ENCODE measurements at places on chromosomes 1 and 21.
A peak's percentile ranks its signal among the peaks of the same experiment; 100 is the strongest.

DNA sequence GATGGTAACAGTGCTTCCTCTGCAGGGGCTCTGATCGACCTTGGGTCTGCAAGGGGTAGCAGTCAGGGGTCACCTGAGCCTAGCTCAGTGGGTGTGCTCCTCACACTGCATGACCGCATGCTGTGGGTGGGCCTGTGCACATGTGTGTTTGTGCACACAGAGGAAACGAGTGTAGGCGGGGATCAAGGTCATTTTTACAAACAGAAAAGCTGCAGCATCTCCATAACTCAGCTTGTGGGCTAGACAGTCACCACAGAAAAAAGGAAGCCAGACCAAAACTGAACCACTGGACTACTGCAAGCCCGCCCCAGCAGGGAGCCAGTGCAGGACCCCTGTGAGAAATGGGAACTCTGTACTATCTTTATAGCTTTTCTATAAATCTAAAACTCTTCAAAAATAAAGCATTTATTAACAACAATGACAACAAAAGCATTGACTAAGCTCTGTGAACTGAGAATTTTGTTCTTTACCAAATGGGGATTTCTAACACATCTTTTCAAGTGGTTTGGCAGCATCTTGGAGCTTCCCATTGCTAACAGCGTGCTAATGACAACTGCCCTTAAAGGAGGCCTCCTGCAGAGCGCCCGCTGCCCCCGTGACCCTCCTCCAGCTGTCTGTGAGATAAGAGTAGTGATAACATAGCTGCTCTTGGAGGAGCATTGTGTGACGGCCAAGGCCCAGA is 19.9 kb upstream of the NEK2 start:
- no peak for DNase-seq

- no peak for DNase-seq
Observed at GRCh38 chr1:189496768-189497167, 980.9 kb downstream of the BRINP3 start.

DNA sequence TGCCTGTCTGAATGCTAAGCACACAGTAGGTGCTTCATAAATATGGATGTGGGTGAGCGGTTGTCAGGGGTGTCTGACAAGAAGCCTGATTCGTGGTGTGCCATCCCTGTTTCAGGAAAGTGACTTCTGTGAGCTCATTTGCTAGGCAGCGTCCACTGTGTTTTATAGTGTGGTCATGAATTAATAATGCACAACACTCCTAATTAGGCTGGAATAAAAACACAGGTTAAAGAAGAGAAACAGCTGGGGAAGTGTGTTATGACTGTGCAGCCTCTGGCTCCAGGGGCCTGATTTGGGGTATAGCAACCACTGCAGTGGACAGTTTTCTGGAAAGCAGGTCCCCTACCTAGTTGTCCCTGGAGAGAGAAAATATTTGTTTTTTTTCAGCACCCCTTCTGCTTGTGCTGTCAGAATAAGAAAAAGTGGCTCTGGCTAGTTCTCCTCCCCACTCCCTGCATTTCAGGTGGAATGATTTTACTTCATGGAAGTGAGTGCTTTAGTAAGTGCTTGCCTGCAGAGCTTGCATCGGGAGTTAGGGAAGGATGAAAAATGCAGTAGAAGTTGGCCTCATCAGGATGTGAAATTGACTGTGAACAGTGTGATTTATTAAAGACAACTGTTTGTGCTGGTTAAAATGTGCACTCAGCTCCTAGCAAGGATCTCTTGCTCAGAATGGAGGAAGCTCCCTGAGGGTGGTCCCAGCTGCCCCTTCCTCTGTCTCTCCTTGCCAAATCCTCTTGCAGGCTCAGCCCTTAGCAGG is 333.8 kb downstream of the HHAT start:
- DNase-seq, result peak; percentile 20

DNA sequence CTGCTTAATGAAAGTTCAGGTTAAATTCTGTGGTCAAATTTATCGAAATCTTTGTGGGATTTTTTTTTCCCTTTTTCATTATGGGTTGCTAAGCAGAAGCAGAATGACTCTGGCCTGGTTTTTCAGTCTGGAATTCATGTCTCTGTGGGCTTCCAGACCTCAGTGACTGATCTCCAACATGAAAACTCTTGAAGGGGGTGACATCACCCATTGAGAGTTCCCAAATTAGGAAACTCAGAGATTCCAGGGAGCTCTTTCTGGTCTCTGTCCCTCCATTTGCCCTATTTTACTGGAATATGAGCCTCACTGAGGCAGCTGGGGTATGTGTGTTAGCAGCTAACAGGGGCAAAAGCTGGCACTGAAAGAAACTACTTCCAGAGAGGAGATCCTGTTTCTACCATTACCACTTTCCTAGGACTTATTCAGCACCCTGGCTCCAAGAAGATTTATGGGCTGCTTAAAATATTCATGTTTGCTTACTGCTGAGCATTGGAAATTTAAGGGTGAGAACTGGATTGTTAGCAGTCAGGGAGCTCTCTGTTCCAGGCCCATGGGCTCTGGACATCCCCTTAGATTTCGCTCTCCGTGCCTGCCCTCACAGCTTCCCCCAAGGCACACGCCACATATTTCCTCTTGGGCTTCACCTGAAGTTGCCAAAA is 203.4 kb upstream of the SPAG17 start:
- no peak for DNase-seq

- no peak for DNase-seq
Observed at GRCh38 chr1:159889202-159889601, 10.8 kb downstream of the CFAP45 start.

- DNase-seq, result no peak
Observed at GRCh38 chr1:68149110-68149798, 83.1 kb downstream of the WLS start.

DNA sequence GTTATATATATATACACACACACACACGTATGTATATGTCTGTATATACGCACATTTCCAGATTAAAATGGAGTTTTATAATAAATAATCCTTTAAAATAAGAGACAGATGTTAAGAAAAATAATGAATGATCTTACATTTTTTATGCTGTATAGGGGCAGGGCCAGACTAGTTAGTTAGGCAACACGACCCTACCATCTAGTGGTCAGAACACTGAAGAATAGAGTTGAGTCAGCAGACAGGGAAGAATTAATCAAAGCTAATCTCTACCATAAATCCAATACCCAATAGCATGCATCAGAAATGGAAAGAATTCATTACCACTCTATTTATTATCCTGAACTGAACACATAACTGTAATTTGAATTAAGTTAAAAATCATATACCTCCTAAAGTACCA is 156.7 kb downstream of the BRINP3 start:
- no peak for DNase-seq

GRCh38 chr1:198498881-198499280 is 41.6 kb downstream of the ATP6V1G3 start:
- no peak for DNase-seq

DNA sequence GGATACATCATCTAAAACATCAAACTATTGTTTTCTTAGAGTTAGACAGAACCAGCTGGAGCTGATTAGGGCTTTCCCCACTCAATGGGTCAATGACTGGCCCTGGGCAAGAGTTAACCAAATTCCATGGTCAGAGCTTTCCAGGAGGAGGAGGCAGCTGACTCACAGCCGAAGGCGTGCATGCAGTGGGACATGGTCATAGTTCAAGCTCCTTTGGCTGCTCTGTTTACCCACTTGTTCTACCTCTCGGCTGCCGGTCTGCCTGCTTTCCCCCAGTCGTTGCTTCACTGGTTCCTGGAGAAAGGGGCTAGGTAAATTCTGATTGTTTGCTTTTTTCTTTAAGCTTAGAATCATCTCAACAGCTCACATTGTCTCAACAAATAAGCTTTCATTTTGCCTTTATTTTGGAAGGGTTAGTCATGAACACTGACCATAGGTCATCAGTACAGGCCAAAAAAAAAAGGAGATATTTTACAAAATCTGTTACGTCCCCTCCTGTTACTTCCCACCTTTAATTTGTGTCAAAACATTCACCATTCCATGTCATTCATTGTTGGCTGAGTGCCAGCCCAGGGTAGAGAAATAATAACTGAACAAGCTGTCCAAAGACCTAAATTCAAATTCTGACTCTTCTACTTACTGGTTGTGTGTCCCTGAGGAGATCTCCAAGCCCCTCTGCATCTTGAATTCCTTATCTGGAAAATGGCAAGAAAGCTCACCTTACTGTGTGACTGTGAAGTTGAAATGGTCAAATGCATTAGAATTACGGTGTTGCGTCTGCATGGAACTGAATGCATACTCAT is 12.0 kb downstream of the MAB21L3 start:
- no peak for DNase-seq

- DNase-seq, result no peak
Observed at GRCh38 chr1:24443241-24443656, 27.6 kb downstream of the NIPAL3 start.

GRCh38 chr1:36762174-36762573 is 272.1 kb downstream of the GRIK3 start:
- no peak for DNase-seq

- no peak for DNase-seq
Observed at GRCh38 chr21:44765231-44766013, 36.2 kb downstream of the UBE2G2 start.

GRCh38 chr1:234863551-234863971 is 253.6 kb upstream of the IRF2BP2 start:
- DNase-seq, result no peak

GRCh38 chr1:89615676-89616598 is 17.0 kb upstream of the LRRC8C start:
- DNase-seq, result no peak

DNA sequence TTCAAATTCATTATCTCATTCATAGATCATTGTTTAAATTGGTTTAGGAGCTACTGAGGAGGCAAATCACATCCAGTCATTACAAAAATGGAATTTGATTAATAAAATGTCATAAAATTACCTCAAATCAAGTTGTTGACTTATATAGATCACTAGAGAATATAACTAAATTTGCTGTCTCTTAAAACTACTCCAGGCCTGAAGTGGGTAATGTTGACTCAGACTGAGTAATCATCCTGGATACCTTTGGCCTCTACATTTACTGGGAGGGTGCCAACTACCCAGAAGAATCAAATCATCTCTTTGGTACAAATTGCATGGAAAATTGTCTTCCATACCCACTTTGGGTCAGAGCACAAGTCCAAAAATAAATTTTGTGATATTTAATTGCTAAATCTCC is 191.2 kb upstream of the GREM2 start:
- no peak for DNase-seq

DNA sequence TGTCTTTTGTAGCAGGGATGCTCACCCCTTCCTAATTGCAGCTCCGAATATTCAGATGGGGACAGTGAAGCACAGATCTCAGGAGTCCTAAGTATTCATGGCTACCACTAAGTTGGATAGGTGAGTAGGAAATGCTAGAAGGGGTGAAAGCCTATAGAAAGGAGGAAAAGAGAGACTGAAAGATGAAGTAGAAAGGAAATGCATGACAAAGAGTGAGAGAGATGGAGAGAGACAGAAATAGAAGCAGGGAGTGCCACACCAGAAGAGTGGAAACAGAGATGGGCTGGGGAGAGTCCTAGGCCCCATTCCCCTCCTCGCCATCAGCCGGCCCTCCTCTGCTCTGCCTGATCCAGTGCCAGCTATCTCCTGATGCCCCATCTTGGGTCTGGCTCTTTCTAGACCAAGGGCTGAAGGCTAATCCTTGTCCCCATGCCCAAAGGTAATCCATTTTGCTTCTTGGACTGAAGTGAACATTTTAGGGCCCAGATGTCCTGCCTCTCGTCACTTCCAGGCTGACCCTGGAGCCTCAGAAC is 2.0 kb downstream of the PEA15 start:
- DNase-seq, result no peak

DNA sequence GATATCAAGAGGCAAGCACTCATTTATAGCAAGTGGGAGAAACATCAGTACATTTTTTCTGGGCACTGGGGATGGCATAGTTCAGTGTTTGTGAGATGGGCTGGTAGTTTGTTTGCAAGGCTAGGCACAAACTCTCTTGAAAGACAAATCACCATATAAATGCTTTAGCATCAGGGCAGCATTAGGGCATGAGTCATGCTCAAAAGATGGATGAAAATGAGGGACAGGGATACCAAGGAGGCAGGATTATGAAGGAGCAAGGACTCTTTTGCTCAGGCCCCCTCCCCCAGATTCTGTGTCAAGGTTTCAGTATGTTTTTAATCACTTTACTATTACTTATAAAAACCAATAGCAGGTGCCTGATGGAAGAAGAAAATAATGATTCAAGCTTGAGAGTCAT is 43.9 kb upstream of the CAMK1G start:
- no peak for DNase-seq

GRCh38 chr1:210565306-210565705 is 236.6 kb downstream of the HHAT start:
- DNase-seq, result no peak

DNA sequence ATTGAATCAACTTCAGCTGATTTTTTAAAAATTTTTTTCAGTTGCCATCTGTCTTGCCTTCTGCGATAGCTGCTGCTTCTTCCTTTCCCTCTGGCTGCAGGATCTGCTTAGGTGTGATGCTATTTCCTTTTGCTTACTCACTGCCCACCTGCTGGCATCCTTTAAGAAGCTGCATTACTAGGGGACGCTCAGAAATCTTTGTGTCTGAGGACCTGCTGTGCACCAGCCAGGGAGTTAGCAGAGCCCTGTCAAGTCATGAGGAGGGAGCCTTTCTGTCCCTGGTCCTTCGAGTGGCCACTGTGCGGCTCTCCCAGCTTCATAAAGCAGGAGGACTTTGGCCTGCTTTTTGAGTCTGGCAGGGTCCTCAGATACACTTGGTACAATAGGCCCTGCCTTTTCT is 327.8 kb downstream of the USH2A start:
- no peak for DNase-seq
